Activated naive CD4-positive, alpha-beta T cell treated with anti-CD3 and anti-CD28 coated beads for 36 hours (primary cell): ENCODE measurements at places on chromosomes 5 and 9. TPM values are rescaled to one million over a fixed set of nuclear protein-coding genes. Genes with fewer than 3 reads are reported as not detected.

DNA sequence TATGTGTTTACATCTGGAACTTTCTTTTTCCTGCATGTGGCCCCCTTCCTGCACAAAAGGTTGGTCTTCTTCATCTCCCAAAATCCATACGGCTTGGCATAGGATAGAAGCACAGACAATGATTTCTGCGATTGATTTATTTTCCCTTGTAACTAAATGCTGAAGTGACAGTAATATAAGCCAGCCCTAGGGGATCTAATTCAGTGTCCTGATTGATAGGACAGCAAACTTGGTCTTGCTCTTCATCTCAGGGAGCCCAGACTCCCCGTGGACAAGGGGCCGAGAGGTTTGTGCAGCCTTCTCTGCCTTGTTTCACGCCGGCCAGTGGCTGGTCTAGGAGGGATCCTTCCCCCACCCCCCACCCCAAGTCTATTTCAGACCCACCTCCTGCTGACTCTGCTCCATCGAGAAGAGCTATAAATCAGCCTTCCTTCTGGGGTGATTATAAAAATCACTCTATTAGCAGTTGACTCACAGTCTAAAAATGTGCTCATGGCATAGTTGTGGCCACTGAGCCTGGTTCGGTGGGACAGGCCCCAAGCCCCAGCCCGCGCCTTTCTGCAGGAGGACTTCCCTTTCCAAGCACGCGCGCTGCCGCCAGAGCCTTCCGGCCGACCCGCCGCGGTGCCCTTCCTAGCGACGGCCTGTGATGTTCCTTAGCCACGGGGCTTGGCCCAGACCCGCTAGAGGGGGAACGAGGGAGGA is 89.8 kb upstream of the COL5A1 start:
- DNase-seq, result no peak
- H3K4me3 ChIP-seq, result no peak overlapping the region
- no peaks in the 10 kb centered on the region for H3K36me3 ChIP-seq
- H3K27ac ChIP-seq, result no peak overlapping the region
- H3K4me1 ChIP-seq, result no peaks in the 10 kb centered on the region

The PRPF4 gene
- total RNA-seq, result 44.3 TPM

GRCh38 chr5:3546028-3546427 is 49.6 kb upstream of the IRX1 start:
- no peak overlapping the region for H3K27ac ChIP-seq
- H3K4me3 ChIP-seq, result no peak overlapping the region
- peaks cover 2% of the 10 kb centered on the region for H3K27me3 ChIP-seq
- no peak for DNase-seq

- no peaks in the 10 kb centered on the region for H3K36me3 ChIP-seq
- peaks cover 16% of the 10 kb centered on the region for H3K27me3 ChIP-seq
- peak; percentile 56 for DNase-seq
- H3K4me1 ChIP-seq, result peaks cover 14% of the 10 kb centered on the region
- peak overlapping the region; percentile 38 for H3K4me3 ChIP-seq
- no peak overlapping the region for H3K27ac ChIP-seq
Measured at GRCh38 chr5:107570805-107571531, 99.8 kb downstream of the EFNA5 start.

GRCh38 chr5:1494780-1495524 is 28.8 kb downstream of the LPCAT1 start:
- H3K36me3 ChIP-seq, result peaks cover 15% of the 10 kb centered on the region
- no peak overlapping the region for H3K27ac ChIP-seq
- H3K27me3 ChIP-seq, result no peaks in the 10 kb centered on the region
- peak; percentile 45 for DNase-seq

GRCh38 chr9:93911136-93911745 is 43.9 kb downstream of the BARX1 start:
- H3K4me3 ChIP-seq, result no peak overlapping the region
- no peak for DNase-seq
- no peaks in the 10 kb centered on the region for H3K27me3 ChIP-seq
- peaks cover 5% of the 10 kb centered on the region for H3K4me1 ChIP-seq
- no peak overlapping the region for H3K27ac ChIP-seq

- peaks cover 51% of the 10 kb centered on the region for H3K27me3 ChIP-seq
- DNase-seq, result peak; percentile 42
- H3K4me3 ChIP-seq, result peak within 1 kb of the TSS; percentile 87
- peaks cover 5% of the 10 kb centered on the region for H3K36me3 ChIP-seq
- H3K27ac ChIP-seq, result peak within 1 kb of the TSS; percentile 36
Measured at GRCh38 chr9:21993893-21994555, at the start of gene CDKN2A. Gene CDKN2A, minus strand, starts transcription at chr9:21994392.

DNA sequence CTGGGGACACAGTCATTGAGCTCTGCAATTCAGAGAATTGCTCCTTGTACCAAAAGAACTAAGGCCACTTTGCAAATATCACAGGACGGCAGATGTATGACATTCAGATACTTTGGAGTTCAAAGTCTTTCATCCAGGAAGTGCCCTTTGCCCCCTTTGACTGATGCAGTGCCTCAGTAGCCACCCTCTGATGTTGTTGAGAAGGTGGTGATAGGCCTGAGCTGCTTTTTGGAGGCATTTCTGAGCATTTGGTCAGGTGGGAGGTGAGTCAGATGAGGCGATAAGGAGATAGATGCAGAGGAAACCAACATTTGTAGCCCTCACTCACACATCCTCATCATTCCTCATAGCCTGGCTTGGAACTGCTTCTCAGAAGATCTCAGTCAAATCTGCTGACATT is 63.4 kb downstream of the ANGPTL2 start:
- H3K4me3 ChIP-seq, result no peak overlapping the region
- H3K27me3 ChIP-seq, result no peaks in the 10 kb centered on the region
- H3K4me1 ChIP-seq, result no peaks in the 10 kb centered on the region
- peaks cover 1% of the 10 kb centered on the region for H3K36me3 ChIP-seq

The OSMR gene
- 0.17 TPM for total RNA-seq

GRCh38 chr5:97065475-97065874 is 76.9 kb downstream of the LIX1 start:
- H3K36me3 ChIP-seq, result no peaks in the 10 kb centered on the region
- no peaks in the 10 kb centered on the region for H3K27me3 ChIP-seq
- no peak for DNase-seq
- H3K4me3 ChIP-seq, result no peak overlapping the region
- no peaks in the 10 kb centered on the region for H3K4me1 ChIP-seq

The SCGB3A2 gene
- total RNA-seq, result not detected

- H3K4me3 ChIP-seq, result no peak overlapping the region
- no peak overlapping the region for H3K27ac ChIP-seq
- no peaks in the 10 kb centered on the region for H3K4me1 ChIP-seq
- H3K27me3 ChIP-seq, result peaks cover 68% of the 10 kb centered on the region
Measured at GRCh38 chr5:73136055-73136562, 15.7 kb downstream of the TMEM171 start.

- no peak overlapping the region for H3K27ac ChIP-seq
- H3K36me3 ChIP-seq, result no peaks in the 10 kb centered on the region
- H3K4me3 ChIP-seq, result no peak overlapping the region
- H3K27me3 ChIP-seq, result no peaks in the 10 kb centered on the region
- DNase-seq, result no peak
- H3K4me1 ChIP-seq, result peaks cover 35% of the 10 kb centered on the region
Measured at GRCh38 chr5:56314529-56314928, 81.4 kb upstream of the ANKRD55 start.

- H3K4me3 ChIP-seq, result no peak overlapping the region
- DNase-seq, result no peak
- H3K4me1 ChIP-seq, result peaks cover 4% of the 10 kb centered on the region
- H3K27me3 ChIP-seq, result no peaks in the 10 kb centered on the region
- no peak overlapping the region for H3K27ac ChIP-seq
Measured at GRCh38 chr9:91312717-91313325, 48.9 kb downstream of the AUH start.

The OMD gene
- total RNA-seq, result not detected

DNA sequence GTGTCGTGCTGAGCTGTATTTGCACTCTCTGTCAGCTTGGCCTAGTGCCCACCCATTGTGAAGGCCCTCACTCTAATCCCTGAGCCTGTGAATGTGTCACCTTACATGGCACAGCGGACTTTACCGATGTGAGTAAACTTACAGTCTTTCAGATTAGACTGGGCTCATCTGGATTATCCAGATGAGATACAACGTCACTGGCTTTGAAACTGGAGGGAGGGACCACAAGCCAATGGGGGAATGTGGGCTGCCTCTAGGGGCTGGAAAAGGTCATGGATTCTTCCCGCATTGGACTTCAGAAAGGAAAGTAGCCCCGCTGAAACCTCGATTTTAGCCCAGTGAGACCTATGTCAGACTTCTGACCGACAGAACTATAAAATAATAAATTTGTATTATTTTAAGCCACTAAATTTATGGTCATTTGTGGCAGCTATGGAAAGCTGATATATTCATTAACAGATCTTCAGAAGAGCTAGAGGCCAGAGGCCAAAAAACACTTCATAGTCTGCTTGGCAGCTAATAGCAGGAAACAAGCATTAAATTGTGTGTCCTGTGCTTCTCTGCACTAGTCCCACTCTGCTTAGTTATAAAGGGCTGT is 139.0 kb upstream of the GAS1 start:
- no peak for DNase-seq
- H3K4me1 ChIP-seq, result no peaks in the 10 kb centered on the region
- no peaks in the 10 kb centered on the region for H3K36me3 ChIP-seq
- no peak overlapping the region for H3K27ac ChIP-seq
- peaks cover 4% of the 10 kb centered on the region for H3K27me3 ChIP-seq
- no peak overlapping the region for H3K4me3 ChIP-seq

- no peaks in the 10 kb centered on the region for H3K27me3 ChIP-seq
- H3K36me3 ChIP-seq, result no peaks in the 10 kb centered on the region
- peak; percentile 61 for DNase-seq
- H3K27ac ChIP-seq, result no peak overlapping the region
- H3K4me3 ChIP-seq, result no peak overlapping the region
Measured at GRCh38 chr5:168219515-168220410, 71.7 kb upstream of the WWC1 start.

The ROPN1L gene
- not detected for total RNA-seq

- H3K27me3 ChIP-seq, result no peaks in the 10 kb centered on the region
- H3K36me3 ChIP-seq, result no peaks in the 10 kb centered on the region
- H3K4me3 ChIP-seq, result no peak overlapping the region
- no peaks in the 10 kb centered on the region for H3K4me1 ChIP-seq
- DNase-seq, result no peak
Measured at GRCh38 chr5:149808264-149808982, 78.3 kb downstream of the PPARGC1B start.

GRCh38 chr5:6475626-6476312 is 27.1 kb downstream of the UBE2QL1 start:
- H3K36me3 ChIP-seq, result no peaks in the 10 kb centered on the region
- DNase-seq, result no peak
- H3K4me3 ChIP-seq, result no peak overlapping the region
- H3K27ac ChIP-seq, result no peak overlapping the region
- H3K4me1 ChIP-seq, result no peaks in the 10 kb centered on the region

DNA sequence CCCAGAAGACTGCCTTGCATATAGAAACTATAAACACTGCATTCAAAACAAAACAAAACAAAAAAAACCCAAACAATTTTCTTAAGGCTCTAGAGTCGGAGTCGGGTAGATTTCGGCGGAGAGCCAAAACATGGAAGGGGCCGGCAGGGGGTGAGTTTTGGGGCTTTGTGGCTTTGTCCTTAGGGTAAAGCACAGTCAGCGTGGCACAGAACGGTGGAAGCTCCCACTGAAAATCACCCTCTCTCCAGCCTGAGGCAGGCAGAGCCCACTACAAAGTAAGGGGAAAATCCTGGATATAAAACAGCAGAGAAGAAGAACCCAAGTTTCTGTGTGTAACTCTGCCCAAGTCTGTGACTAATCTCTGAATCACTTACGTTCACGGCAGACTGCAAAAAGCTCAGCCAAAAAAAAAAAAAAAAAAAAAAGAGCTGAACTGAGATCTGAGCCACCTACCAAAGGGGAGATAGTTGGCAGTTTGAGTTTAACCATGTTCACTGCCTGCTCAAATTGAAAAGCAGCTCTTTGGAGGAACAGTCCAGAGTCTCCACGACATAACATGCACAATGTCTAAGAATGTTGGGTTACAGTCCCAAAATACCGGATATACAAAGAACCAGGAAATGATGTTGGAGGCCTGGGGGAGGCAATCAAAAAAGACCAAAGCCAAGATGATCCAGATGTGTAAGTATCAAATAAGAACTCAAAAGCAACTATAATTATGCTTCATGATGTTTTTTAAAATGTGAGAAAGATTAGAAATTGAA is 26.6 kb upstream of the OR2K2 start:
- peaks cover 7% of the 10 kb centered on the region for H3K4me1 ChIP-seq
- H3K27me3 ChIP-seq, result no peaks in the 10 kb centered on the region
- no peak overlapping the region for H3K4me3 ChIP-seq
- DNase-seq, result no peak

DNA sequence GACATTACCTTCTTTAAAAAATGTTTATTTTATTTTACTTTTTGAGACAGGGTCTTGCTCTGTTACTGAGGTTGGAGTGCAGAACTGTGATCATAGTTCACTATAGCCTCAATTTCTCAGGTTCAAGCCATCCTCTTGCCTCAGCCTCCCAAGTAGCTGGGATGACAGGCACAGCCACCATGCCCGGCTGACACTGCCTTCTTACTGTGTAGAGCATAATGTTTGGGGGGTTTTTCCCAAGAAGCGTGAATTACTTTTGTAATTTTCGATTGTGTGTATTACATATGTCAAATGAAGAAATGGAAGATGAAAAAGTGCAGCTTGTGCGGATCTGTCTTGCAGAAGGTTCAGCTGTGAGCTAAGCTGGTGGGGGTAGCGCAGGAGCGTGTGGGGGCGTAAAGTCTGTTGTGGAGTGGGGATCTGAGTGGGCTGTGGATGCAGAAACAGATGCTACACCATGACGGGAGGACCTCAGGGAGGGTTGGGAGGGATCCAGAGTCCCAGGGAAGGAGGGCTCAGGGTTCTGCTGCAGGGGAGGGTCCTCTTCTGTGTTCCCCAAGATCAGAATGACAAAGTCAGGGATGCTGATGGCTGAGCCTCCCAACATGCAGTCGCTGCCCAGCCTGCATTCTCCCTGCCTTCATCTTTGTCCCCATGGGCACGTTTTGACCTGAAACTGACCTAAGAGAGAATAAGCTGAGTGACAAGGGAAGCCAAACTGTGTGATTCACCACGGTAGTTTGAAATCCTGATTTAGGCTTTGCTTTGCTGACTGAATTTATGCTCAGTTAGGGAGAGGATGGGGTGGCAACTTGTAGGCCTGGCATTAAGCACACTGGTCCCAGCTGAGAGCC is 6.8 kb upstream of the ANKRD33B start:
- peaks cover 8% of the 10 kb centered on the region for H3K4me1 ChIP-seq
- DNase-seq, result no peak
- peaks cover 20% of the 10 kb centered on the region for H3K27me3 ChIP-seq
- no peaks in the 10 kb centered on the region for H3K36me3 ChIP-seq
- no peak overlapping the region for H3K27ac ChIP-seq
- H3K4me3 ChIP-seq, result no peak overlapping the region

DNA sequence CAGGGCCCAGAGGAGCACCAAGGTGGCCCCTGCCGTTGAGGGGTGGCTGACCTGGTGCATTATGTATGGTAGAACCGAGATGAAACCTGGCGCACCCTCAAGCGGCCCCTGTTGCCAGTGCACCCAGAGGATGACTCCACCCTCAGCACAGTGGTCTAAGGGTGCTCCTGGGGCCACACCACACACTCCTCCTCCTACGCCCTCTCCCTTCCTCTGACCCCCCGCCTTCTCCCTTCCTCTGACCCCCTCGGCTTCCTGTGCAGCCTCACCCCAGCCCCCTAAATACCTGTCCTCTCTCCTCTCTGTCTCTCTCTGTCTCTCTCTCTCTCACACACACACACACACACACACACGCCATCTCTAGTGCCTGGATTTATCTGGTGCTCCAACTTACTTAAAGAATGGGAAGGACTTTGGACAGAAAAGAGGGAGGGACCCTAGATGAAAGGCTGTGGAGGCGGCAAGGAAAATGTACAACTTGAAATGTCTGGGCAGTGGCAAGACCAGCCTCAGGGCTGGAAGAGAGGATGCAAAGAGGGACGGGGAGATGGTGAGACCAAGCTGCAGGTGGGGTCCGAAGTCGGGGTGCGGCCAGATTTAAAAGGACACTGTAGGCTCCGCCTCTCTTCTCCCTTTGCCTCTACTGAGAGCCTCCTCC is 18.2 kb upstream of the SLC30A5 start:
- H3K4me3 ChIP-seq, result no peak overlapping the region
- no peaks in the 10 kb centered on the region for H3K4me1 ChIP-seq
- no peak overlapping the region for H3K27ac ChIP-seq
- no peaks in the 10 kb centered on the region for H3K27me3 ChIP-seq
